Uterus (tissue), 4 donors: ENCODE measurements at places on chromosomes 3 and 15.

DNA sequence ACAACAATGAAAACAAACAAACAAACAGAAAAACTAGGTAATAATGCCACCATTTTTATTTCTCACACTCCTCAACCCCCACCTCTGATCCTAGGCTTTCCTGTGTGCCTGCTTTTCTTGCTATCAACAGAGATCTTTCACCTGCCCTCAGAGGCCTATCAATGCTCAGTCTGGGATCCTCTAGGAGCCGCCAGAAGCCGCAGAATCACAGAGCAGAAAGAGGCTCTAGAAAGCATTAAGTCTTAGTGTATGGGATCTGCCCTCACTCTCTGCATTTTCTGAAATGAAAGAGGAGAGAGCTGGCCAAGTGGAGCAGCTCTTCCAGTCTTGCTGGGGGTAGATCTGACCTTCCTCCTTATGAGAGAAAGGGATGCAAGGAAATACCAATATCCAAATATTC lies 306.8 kb downstream of the TUSC7 start:
- H3K4me1 ChIP-seq = no peaks in the 10 kb centered on the region
- H3K36me3 ChIP-seq = no peaks in the 10 kb centered on the region
- H3K27me3 ChIP-seq = no peaks in the 10 kb centered on the region
- H3K4me3 ChIP-seq = no peak overlapping the region
- DNase-seq = no peak

DNA sequence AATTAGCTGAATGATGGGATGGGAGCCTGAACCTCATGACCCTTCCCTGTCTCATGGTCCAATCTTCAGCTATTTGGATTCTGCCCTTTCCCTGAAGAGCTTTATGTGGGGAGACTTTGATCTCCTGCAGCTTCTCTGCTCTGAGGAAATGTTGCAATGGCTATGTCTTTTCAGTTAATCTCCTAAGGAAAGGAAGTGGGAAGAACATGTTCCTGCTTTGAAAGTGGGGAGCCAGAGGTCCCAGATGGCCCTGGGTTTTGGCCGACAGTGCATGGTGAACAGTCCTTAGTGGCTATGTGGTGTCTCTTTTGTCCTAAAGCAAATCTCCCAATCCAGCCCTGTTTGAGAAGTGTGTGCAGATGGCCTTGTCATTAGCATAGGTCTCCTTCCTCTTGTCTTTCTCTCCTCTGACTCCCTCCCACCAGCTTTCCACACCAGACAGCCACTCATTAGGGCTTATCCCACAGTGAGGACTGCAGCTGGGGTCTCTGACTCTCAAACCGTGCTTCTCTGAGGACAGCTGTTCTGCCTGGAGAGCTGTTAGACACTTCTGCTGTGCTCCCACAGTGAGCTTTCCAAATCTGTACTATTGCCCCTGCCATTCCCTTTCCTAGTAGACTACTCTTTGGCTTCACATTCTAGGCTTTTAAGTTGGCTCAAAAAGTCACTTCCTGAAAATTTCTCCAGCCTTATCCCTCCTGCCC lies 365.8 kb upstream of the UMPS start:
- DNase-seq = no peak
- H3K27me3 ChIP-seq = no peaks in the 10 kb centered on the region
- H3K36me3 ChIP-seq = no peaks in the 10 kb centered on the region
- no peak overlapping the region for H3K4me3 ChIP-seq
- H3K27ac ChIP-seq = no peak overlapping the region

- H3K4me3 ChIP-seq = no peak overlapping the region
- H3K4me1 ChIP-seq = no peaks in the 10 kb centered on the region
- no peak overlapping the region for H3K27ac ChIP-seq
- H3K36me3 ChIP-seq = no peaks in the 10 kb centered on the region
- DNase-seq = no peak
These were observed 132.0 kb upstream of the SYNPR start for GRCh38 chr3:63146154-63146553.

- no peak overlapping the region for H3K4me3 ChIP-seq
- H3K27ac ChIP-seq = no peak overlapping the region
- H3K27me3 ChIP-seq = no peaks in the 10 kb centered on the region
- peaks cover 6% of the 10 kb centered on the region for H3K4me1 ChIP-seq
These were observed 7.6 kb downstream of the CCDC12 start for GRCh38 chr3:46968783-46969428.

DNA sequence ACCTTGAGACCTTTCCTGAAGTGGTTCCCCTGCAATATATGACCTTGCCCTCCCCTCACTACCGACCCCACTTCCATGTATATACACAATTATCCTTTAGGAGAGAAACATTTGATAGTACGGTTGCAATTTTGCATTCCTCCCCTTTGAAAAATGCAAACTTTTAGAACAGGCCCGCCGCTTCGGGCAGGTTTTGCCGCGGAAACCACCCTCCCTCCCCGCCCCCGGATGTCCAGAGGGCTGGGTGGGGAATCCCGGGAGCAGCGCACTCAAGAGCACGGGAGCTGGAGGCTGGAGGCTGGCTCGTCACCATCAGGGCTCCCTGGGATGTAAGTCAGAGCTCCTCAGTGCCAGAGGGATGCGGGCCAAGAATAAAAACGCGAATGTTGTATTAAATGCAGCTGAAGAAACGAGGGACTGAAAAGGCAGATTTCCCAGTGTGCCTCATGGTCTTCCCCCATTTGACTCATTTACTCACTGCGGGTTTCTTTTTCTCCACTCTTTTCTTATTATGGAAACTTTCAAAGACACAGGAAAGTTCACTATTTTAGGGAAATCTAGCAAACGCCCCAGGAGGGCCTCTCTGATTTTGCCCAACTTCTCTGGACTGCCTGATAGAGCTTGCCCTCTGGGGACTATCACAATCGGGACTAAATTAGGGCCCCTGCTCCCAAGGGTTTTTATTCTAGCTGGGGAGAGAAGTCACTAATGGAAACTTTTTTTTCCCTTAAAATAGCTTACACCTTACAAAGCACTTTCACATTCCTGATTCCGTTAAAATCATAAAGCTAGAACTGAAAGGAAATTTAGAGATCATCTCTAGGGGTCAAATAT lies 2.9 kb upstream of the USP3 start:
- H3K27me3 ChIP-seq = no peaks in the 10 kb centered on the region
- DNase-seq = peak; percentile 87
- no peaks in the 10 kb centered on the region for H3K36me3 ChIP-seq
- peak overlapping the region; percentile 16 for H3K4me3 ChIP-seq
- peaks cover 11% of the 10 kb centered on the region for H3K4me1 ChIP-seq

GRCh38 chr3:156360083-156360482 lies 194.8 kb downstream of the SSR3 start:
- H3K27me3 ChIP-seq = no peaks in the 10 kb centered on the region
- no peaks in the 10 kb centered on the region for H3K36me3 ChIP-seq
- no peaks in the 10 kb centered on the region for H3K4me1 ChIP-seq
- H3K27ac ChIP-seq = no peak overlapping the region
- no peak overlapping the region for H3K4me3 ChIP-seq

DNA sequence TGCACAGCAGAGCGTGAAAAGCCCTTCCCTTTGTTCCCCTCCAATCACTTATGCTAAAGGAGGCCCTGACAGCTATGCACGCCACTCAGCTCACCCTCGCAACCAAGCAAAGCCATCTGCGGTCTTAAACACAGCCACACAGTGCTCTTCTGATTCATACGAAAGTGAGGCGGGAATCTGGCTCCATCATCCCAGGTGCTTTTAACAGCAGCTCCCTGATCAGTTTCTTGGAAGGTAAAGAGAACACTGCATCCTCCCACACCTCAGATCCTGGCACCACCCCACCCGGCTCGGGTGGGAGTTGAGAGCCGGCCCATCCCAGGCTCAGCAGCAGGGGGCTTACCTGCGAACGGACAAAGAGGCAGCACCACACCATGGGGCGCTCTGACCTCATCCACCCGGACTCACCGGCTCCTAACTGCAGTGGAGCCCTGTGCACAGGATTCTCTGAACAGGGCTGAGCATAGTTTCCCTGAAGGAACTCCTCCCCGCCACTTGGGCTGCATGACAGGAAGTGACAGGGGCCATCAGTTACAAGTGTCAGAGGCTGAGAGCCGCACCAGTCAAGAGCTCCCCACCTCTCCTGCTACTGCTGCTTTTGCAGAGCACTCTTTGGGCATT lies 114.3 kb upstream of the ARHGEF3 start:
- H3K27me3 ChIP-seq = no peaks in the 10 kb centered on the region
- peak overlapping the region; percentile 52 for H3K27ac ChIP-seq
- no peak for DNase-seq
- H3K36me3 ChIP-seq = no peaks in the 10 kb centered on the region

GRCh38 chr3:157408499-157409149 lies 28.0 kb upstream of the PTX3 start:
- no peaks in the 10 kb centered on the region for H3K27me3 ChIP-seq
- no peaks in the 10 kb centered on the region for H3K4me1 ChIP-seq
- no peak overlapping the region for H3K4me3 ChIP-seq
- H3K36me3 ChIP-seq = no peaks in the 10 kb centered on the region
- no peak for DNase-seq

DNA sequence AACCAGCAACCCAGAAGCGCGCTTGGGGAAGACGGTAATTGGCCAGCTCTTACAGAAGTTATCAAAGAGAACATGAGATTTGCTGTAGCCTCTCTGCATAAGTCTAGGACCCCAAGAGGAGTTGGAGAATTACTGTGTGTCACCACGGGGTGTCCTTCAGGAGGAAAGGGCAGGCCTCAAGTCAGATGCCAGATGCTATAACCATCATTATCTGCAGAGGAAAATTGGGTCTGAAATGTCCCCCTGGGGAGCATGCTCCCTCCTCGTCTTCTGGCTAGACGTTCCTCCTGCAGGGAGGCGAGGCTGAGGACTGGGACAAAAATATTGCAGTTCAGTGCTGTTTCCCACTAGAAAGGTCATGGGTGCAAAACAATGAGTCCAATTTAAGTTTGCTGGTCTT lies 380.5 kb upstream of the CFAP20DC start:
- DNase-seq = no peak
- no peaks in the 10 kb centered on the region for H3K27me3 ChIP-seq
- H3K36me3 ChIP-seq = no peaks in the 10 kb centered on the region
- H3K4me1 ChIP-seq = peaks cover 5% of the 10 kb centered on the region
- H3K4me3 ChIP-seq = no peak overlapping the region

- no peak for DNase-seq
- H3K27ac ChIP-seq = no peak overlapping the region
- H3K36me3 ChIP-seq = no peaks in the 10 kb centered on the region
These were observed 42.4 kb downstream of the ZNF710 start for GRCh38 chr15:90043530-90044010.

DNA sequence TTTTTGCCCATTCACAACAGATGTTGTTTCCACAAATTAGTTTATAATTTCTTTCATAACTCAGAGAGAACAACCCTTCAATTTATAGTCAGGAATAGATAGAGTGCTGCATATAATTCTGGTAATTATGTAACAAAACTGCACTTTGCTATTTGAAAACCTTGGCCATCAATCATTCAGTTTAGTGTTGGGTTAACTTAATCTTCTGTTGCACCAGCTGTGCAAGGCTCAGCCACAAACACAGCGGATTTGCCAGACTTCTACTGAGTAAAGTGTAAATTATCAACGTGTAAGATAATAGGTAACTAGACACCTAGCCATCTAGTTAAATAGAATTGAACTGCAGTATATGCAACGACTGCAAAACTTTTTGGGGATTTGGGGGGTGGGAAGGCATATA lies 1064.3 kb upstream of the EPHA6 start:
- no peak overlapping the region for H3K27ac ChIP-seq
- H3K36me3 ChIP-seq = no peaks in the 10 kb centered on the region
- DNase-seq = no peak

- no peak overlapping the region for H3K4me3 ChIP-seq
- no peak overlapping the region for H3K27ac ChIP-seq
- H3K4me1 ChIP-seq = no peaks in the 10 kb centered on the region
- no peaks in the 10 kb centered on the region for H3K36me3 ChIP-seq
- peaks cover 16% of the 10 kb centered on the region for H3K27me3 ChIP-seq
- DNase-seq = no peak
These were observed 5.0 kb upstream of the SKOR1 start for GRCh38 chr15:67820122-67820991.

DNA sequence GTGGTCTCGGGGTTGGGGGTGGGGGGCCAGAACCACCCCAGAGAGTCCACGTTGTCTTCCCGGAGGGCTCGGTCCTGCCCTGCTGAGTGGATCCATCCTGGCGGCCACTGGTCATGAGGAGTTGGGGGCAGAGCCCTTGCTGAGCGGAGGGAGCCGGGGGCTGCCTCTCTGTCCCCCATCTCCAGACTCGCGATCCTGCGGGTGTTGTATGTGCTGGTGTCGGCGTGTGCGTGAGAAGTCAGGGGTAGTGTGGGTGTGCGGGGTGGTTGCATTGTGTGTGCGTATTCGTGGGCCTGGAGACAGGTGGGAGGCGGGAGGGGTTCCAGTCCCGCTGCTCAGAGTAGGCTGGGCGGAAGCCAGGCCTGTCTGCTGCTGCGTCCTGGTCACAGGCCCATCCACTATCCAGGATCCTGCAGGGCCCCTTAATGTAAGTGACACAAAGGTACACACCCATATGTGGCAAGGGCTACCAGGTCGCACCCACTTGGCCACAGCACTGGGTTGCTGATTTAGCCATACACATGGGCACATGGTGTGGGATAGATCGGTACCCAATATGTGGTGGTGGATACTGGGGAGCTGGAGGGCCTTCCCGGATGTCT lies 30.7 kb downstream of the NBEAL2 start:
- H3K27ac ChIP-seq = peak overlapping the region; percentile 83
- H3K27me3 ChIP-seq = no peaks in the 10 kb centered on the region
- no peaks in the 10 kb centered on the region for H3K36me3 ChIP-seq
- no peak for DNase-seq
- no peaks in the 10 kb centered on the region for H3K4me1 ChIP-seq

DNA sequence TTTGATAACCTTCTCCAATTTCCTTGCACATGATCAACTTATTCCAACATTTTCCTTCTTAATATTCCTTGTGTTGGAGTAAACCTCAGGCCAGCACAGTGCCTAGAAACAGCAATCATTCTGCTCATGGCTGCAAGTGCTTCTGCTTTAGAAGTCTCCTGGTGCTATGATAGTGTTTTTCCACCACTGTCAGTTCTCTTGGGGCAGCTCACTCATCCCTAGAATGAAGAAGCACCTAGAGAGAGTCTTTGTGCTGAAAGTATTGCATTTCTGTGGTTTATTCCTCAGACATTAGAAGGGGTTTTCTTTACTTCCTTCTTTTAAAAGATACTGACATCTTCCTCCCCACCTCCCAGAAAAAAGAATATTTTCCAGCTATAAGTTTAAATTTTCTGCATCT lies 183.5 kb downstream of the RYR3 start:
- no peak overlapping the region for H3K4me3 ChIP-seq
- H3K36me3 ChIP-seq = no peaks in the 10 kb centered on the region
- no peak for DNase-seq
- H3K27ac ChIP-seq = no peak overlapping the region
- no peaks in the 10 kb centered on the region for H3K4me1 ChIP-seq
- H3K27me3 ChIP-seq = no peaks in the 10 kb centered on the region

- H3K4me1 ChIP-seq = no peaks in the 10 kb centered on the region
- DNase-seq = no peak
- no peaks in the 10 kb centered on the region for H3K27me3 ChIP-seq
- H3K27ac ChIP-seq = no peak overlapping the region
- H3K4me3 ChIP-seq = no peak overlapping the region
These were observed 47.3 kb upstream of the PHLDB2 start for GRCh38 chr3:111811811-111812210.

- H3K27ac ChIP-seq = no peak overlapping the region
- H3K27me3 ChIP-seq = no peaks in the 10 kb centered on the region
- H3K4me1 ChIP-seq = no peaks in the 10 kb centered on the region
These were observed 15.5 kb upstream of the ACAP2 start for GRCh38 chr3:195458316-195458717.
